ENCODE measurements at places on chromosomes 6 and 20.

DNA sequence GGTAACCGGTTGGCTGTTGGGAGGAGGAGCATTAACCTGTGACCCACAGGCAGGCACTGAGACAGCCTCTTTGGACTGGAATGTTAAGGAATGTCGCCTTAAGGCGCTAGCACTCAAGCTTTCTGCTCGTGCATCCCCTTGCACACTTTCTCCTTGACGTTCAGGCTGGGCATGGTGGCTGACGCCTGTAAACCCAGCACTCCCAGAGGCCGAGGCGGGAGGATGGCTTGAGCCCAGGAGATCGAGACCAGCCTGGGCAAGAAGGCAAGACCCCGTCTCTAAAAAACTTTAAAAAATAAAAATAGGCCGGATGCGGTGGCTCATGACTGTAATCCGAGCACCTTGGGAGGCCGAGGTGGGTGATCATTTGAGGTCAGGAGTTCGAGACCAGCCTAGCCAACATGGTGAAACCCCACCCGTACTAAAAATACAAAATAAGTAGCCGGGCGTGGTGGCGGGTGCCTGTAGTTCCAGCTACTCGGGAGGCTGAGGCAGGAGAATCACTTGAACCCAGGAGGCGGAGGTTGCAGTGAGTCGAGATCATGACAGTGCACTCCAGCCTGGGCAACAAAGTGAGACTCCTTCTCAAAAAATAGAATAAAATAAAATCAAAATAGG is 1.9 kb upstream of the GID8 start:
- DNase-seq, result no peak

DNA sequence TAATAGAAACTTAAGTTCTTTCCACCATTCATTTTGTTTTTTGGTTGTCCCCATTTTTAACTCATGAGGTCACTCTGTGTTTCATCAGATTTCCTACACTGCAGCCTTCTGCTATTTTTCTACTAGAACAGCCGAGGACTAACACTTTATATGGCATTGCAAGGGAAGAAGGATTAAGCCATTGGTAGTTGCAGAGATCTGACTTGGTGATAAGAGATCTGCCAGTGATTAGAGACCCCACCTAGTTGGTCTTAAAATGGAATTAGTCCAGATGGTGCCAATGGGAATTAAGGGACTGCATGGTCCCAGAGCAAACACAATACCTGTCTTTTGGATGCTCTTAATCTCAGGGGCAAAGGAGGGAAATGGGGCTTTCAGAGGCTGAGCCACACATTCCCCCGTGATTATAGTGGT is 125.5 kb upstream of the TMEM170B start:
- DNase-seq, result no peak

DNA sequence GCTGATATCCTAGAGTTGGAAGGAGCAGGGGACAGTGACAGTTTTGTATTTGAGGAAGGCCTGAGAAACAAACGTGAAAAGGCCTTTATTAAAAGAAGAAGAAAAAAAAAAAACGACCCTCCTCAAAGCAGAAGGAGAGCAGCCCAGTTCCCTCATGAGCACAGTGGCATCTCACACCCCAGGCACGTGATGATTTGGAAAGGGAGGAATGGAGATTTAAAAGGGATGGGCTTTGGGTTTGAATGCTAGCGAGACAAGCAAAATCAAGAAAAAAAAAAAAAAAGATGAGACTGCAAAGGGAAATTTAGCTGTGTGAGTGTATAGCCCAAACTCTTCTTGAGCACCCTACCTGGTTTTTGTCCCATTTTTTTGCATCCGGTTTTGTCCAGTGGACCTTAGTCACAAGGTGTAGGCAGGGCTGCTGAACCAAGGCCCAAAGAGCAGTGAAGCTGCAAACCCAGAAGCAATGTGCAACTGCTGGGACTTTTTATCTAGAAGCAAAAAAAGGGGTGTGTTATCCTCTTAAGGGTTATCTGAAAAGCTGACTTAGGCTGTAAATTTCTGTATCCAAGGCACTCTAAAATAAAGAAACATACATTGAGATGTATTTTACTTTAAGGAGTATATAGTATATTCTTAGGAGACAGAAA is 54.5 kb upstream of the RREB1 start:
- DNase-seq, result no peak

DNA sequence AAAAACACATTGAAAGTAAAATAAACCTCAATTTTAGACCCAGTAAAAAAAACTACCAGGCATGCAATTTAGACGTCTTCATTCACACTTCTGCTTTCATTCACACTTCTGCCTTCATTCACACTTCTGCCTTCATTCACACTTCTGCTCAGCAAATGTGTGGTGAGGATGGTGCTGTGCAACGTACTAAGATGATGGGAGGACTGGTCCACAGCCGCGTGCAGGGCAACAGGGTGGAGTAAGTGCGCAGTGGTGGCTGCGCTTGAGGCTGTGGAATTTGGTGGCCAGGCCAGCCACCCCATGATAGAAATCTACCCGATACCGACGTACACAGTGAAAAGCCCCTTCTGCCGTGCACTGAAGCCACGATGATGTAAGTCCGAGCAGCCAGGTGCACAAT is 114.3 kb upstream of the CD93 start:
- no peak for DNase-seq

DNA sequence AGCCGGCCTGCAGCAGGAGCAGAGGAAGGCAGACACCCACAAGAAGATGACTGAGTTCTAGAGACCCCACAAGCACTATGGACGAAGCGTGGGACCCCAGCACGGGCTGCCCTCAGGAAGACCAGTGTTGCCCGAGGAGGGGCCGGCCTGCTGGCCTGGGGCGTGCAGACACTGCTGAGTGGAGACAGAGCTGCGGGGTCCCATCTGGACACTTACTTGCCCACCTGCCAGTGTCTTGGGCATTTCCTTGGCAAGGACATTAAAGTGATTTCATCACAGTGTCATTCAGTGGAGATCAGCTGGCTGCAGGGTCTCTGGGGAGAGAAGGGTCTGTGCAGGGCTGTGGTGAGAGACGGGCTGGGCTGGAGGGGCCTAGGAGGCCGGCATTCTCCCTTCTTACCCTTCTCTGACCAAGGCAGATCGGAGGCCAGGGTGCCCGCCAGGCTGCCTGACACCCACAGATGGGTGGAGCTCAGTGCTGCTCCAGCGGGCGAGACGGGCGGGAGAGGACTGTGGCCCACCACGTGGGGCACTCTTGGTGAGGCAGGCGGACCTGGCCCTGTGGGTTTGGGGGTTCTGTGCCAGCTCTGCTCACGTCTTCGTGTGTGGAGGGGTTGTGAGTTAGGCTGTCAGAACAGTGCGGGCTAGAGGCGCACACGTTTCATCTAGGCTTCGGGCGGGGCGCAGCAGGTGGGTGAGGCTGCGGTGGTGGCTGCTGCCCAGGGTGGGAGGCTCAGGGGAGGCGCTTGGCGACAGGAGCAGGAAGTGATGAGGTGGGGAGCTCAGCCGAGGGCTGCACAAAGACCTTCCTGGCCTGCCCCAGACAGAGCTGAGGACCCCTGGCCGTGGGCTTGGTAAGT is at the start of gene LIME1:
LIME1 (plus strand) TSS at position 806 of the 860 bp plus-strand sequence. CDS start 886 bp downstream, outside the sequence.
- peak; percentile 72 for DNase-seq

DNA sequence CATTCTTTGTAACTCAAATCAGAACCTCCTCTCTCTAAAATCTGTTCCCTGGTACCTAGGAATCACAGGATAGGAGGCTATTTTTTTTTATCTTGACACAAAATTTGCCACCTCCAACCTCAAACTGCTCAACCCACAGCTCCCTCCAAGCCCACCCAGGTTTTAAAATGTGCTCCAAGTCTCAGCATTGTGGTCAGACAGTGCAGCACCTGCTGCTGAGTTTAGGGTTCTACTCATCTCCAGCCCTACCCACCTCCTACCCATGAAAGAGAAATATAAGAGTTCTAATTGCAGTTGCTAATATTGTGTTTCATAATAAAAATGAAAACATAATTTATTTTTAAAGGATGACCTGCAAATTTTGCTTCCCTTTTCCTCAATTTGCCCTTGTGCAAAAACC is 496.5 kb downstream of the MAFB start:
- DNase-seq, result no peak

DNA sequence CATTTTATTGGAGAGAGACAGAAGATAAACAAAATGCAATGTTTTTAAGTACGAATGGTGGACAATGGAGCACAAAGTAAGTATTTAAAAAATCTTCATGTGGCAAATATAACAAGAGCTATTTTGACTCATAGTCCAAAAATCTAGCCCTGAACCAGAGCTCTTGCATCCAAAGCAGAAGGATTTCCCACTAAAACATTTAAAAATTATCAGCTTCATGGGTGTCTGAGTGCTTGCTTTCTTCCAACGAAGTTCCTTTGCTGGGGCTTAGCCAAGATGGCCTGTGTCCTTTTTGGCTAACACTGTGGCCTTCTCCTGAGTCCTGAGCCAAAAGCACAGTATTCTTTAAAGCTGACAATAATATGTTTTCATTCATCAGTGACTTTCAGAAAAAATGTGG is 161.7 kb downstream of the RIMS1 start:
- no peak for DNase-seq

DNA sequence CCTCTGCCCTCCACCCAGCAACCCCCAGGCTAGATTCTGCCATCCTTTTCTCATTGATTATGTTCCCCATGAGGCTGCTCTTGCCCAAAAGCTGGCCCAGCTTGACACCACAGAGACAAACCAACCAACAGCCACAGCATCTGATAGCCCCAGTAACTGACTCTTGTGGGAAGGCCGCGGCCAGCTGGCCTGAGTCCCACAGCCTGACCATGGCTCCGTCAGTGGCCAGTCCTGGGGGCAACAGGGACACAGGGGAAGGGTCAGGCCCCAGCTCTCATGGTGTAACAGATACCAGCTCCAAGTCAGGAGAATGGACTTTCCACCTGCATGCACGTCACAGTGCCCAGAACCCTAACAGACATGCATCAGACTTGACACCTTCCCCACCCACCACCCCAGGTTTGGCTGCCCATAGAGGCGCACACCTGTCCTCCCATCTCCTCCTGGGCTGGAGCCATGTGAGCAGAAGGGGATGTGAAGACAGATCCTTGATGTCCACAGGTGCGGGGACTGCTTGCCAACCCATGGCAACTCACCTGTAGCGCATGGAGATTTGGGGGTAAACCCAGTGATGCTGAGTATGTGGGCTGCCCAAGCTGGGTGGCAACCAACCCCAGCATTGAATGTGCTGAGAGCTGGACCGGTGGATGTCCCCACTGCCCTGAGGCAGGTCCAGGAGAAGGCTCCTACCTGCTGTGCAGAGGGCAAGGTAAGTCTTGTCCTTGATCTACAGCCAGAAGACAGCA is 18.8 kb downstream of the RIPOR3 start:
- DNase-seq, result no peak

DNA sequence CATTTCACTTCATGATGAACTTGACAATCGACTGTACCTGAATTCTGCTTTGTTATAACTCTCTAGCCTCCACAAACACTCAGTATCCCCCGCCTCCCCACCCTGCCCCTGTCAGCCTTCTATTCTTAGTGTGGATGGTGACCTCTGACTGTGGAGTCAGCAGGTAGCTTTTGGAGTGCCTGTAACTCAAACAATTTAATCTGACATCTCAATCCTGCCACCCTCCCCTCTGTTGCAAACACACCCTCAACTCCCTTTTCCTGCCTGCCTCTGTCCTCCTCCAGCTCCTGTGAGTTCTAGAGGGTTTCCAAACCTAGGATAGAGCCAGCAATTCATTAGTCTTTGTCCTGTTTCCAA is 20.3 kb downstream of the DAAM2 start:
- no peak for DNase-seq

DNA sequence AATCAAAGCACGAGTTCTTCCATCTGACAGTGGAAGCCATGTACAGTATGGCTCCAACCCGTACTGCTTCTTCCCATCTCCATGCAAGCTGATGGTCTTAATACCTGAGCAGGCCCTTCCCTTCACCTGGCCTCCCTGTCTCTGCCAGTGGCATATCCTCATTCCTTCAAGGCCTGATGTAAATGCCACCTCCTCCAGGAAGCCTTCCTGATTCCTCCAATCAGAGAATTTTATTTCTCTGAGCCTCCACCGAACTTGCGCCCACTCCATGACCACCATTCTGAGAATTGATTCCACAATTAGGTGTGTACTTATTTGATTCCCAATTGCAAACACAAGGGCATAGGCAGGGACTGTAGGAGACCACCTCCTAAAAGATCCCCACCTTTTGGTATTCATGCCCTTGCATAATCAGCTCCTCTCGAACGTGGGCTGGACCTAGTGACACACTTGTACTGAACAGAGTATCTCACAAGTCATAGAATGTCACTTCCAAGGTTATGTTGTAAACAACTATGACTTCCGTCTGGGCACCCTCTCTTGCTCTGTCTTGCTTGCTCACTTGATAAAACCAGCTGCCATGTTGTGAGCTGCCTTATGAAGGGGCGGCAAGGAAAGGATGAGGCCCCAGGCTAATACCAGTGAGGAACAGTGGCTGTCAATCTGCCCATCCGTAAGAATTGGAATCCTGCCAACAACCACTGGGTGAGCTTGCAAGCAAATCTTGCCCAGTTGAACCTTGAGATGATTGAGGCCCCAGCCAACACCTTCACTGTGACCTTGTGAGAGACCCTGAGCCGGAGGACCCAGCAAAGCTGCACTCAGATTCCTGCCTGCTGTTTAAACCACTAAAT is 38.8 kb downstream of the CPNE5 start:
- no peak for DNase-seq

GRCh38 chr6:135537741-135538301 is 40.3 kb upstream of the AHI1 start:
- peak; percentile 47 for DNase-seq

GRCh38 chr6:88964509-88964908 is 1.1 kb upstream of the RNGTT start:
- no peak for DNase-seq

GRCh38 chr6:54847799-54848597 is 1.4 kb downstream of the FAM83B start:
- DNase-seq, result no peak

DNA sequence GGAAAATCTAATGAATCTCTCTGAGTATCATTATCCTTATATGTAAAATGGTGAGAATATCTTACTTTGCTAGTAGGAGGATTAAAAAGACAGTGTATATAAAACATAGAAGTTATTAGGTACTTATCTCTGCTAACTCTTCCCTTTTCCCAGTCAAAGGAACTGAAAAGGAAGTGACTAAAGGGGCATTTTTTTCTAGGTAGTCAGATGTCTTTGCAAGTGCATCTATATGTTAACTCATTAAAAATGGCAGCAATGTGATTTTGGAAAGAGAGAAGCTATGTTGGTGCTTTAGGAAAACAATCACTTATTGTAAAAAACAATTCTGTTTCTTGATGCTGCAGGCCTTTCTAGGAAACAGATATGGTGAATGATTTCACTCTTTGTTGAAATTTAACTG is 180.9 kb downstream of the SAMD5 start:
- no peak for DNase-seq

GRCh38 chr6:161961796-161962195 is 687.9 kb upstream of the AGPAT4 start:
- DNase-seq, result no peak

- no peak for DNase-seq
These were observed 17.6 kb upstream of the IER3 start for GRCh38 chr6:30761791-30762429.
